T-helper 1 cell treated with Interleukin-12 subunit alpha and Interleukin-12 subunit beta and Interleukin-4 antibody, amounts not matched to agents 30 ng/mL and 1 ng/mL, for 36 hours (primary cell): ENCODE measurements at places on chromosomes 5 and 9. TPM values are rescaled to one million over a fixed set of nuclear protein-coding genes. Genes with fewer than 3 reads are reported as not detected.

The NEUROG1 gene
- total RNA-seq, result not detected in 2 replicates

The PCDHGB1 gene
- 0.15 and 0.17 TPM in 2 replicates for total RNA-seq

The SLC6A7 gene
- not detected in 2 replicates for total RNA-seq

The IFNB1 gene
- not detected in 2 replicates for total RNA-seq

The DMGDH gene
- 1.3 TPM in 1 of 2 replicates, not detected in the other for total RNA-seq

The FGF1 gene
- not detected in 2 replicates for total RNA-seq

The TMEM252 gene
- not detected in 2 replicates for total RNA-seq

The WDR41 gene
- total RNA-seq, result 15.5 and 22.5 TPM in 2 replicates

The AGXT2 gene
- total RNA-seq, result not detected in 2 replicates

The SHISAL2B gene
- total RNA-seq, result not detected in 2 replicates

The DAP gene
- total RNA-seq, result 63.7 and 65.4 TPM in 2 replicates

The ACTBL2 gene
- total RNA-seq, result not detected in 2 replicates

The ADRA1B gene
- not detected in 2 replicates for total RNA-seq
